Renal cortex interstitium (tissue), 15 donors: ENCODE measurements at places on chromosomes 4 and X. TPM values are rescaled to one million over a fixed set of nuclear protein-coding genes. Genes with fewer than 3 reads are reported as not detected.

DNA sequence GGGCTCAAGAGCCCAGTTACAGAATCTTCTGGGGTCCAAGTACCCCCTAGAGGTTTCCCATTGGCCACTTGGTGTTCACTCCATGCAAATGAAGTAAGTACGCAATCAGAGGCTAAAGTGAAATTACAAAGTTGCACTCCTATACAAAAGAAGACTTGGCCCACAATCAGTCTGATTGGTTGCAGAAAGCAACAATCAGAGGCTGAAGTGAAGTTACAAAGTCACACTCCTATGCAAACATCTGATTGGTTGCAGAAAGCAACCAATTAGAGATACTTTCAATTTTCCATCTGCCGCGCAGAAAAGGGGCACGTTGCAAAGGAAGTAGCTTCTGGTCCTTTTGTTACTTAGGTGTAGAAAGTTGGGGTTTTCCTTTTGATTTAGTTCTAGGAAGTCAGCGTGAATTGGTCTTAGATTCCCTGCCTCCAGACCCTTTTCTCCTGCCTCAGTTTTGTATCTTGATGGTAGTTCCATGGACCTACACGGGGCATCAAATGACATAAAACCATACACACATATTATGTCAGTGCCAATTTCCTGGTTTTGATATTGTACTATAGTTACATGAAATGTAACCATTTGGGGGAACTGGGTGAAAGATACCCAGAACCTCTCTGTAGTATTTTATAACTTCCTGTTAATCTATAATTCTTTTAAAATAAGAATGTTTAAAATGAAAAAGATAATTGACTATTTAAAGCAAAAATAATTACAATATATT lies 12.4 kb upstream of the PIN4 start:
- DNase-seq, result no peak

DNA sequence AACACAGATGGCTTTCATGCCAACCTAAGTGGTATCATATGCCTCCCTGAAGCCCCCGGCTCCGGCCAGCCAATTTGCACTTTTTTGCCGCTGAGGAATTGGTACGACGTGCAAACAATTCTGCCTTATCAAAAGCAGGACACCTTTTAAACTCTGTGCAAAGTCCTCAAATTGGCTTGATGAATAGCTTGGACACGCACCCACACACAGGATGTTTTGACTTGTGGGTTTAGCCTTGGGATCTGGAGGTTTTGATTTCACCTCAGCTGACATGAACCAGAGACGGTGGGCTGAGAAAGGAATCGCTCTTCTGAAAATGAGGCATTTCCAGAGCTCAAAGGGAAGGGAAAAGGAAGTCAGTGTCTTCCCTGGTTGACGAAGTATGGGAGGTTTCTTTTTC lies 110.8 kb upstream of the SHOX start:
- no peak for DNase-seq

GRCh38 chr4:109177096-109177810 lies 125.2 kb downstream of the COL25A1 start:
- no peak for DNase-seq

DNA sequence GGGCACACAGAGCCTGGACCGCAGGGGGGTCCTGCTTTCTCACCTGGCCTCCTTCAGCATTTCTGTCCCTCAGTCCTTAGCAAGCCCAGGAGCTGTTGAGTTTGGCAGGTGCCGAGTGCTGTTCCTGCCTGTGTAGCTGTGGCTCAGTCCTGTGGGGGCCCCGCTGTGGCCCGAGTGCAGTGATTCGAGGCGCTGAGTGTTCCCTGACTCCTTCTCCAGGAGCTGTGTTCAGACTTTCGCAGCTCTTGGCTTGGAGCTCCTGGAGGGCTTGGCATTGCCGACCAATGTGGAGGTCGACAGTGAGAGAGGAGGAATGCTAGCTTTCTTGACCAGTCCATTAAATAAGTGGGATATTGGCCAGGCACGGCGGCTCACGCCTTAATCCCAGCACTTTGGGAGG lies 50.1 kb upstream of the MSANTD1 start:
- DNase-seq, result no peak

DNA sequence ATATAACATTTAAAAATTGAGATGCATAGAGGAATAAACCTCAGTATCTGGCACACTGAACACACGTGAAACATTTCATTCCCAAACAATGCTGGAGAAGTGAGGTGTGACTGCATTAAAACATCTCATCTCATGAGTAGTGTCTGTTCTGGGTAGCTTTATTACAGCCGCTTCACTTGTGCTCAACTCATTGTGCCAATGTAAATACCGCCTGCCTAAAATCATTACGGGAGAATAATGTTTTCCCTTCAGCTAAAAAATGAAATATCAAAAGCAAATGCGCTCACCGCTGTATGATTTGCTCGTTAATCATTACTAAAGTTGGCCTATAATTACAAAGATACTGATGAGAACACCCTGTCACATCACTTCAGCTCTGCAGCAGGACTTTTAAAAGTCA lies 110.2 kb upstream of the PRPS2 start:
- DNase-seq, result no peak

DNA sequence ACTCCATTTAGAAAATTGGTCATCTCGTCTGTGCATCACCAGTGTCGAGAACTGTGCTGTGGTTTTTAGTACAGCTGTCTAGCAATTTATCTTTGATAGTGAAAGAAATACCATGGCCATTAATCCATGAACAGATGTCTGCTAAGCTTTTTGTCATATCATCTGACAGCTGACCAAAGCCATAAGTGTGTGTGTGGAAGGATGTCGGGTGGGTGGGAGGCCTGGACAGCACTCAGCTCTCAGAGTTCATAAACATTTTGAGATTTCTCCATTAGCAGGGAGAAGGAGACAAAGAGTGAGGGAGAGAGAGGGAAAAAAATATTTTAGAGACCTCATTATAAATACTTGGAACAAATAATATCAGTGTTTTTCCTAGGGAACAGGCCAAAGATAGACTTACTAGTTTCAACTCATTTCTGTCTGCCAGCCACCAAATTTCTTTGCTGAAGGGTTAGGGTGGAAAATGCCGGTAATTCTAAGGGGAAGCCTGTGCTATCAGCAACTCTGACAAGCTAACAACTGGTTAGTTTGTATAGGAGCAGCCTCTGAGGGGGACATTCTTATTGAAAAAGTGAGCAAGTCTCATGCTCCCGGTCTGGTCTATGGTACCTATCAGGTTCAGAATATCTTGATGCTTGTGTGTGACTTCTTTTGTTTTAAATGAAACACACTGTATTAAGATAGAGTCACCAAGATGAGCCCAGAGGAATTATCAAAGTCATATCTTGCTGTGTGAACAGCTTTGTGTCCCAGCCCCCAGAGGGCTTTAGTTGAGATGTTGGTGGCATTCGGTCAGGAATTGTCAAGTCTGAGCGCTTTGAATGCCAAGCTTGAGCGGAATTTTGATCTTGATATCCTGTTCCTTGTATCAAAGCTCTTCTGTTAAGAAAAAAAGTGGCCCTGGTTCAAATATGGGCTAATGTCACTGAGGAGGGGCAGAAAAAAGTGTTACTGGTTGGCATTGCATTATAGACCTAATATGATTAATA lies 41.9 kb upstream of the PDLIM3 start:
- DNase-seq, result no peak

DNA sequence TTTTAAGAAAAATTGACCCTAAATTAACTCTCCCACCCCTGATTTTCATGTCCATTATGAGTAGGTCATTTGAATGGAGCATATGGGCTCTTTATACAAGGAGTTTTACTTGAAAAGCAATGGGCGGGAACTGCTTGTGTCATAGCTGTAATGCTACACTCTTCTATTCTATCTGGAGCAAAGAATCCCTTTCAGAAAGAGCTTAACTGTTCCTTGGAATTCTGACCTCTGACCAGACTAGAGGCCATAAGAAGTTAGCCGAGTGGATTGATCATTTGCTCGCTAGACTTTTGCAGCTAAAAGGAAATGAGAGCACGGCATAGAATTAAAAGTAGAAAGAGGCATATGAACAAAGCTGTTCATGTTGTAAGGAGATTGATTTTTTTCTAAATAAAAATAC lies 79.1 kb downstream of the DOCK11 start:
- DNase-seq, result no peak

- no peak for DNase-seq
Observed at GRCh38 chr4:140020457-140021361, 133.3 kb downstream of the MAML3 start.

- no peak for DNase-seq
Observed at GRCh38 chr4:141046255-141046654, 87.0 kb downstream of the RNF150 start.

DNA sequence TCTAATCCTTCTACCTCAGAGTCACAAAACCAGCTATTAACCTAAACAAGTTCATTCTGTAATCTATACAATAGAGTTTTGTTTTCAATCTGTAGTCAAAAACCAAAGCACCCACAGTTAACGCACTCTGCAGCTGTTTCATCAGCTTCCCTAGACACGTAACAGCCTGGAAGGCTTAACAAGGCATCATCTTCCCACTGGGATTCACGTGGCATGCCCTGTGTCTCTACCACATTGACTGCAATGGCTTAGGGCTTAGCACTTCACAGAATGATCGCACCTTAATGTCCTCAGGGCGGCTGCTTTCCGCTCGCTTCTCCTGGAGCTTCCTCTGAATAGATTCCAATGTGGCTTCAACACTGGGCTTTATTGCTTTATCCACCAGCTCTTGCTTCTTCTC lies 49.7 kb upstream of the NAP1L5 start:
- DNase-seq, result no peak

GRCh38 chrX:41381685-41382084 lies 47.7 kb downstream of the DDX3X start:
- DNase-seq, result no peak

- no peak for DNase-seq
Observed at GRCh38 chr4:104826171-104826570, 320.5 kb upstream of the TET2 start.

DNA sequence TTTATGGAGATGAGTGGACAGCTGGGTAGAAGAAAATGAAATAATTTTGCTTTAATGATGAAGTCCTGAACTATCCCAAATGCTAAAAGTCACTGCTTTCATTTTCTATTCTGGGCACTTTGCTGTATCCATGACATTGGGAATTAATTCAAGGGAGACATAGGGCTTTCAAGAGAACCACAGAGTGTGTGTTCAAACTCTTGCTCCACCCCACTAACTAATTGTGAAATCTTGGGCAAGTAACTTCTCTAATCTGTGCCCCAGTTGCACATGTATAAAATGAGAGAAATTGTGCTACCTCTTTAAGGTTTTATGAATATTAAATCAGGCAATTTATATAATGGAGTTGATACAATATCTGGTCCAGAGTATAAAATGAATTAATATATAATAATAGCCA lies 1422.0 kb downstream of the ADGRL3 start:
- no peak for DNase-seq

- peak; percentile 62 for DNase-seq
Observed at GRCh38 chrX:72308566-72309296, 3.0 kb upstream of the CITED1 start.

DNA sequence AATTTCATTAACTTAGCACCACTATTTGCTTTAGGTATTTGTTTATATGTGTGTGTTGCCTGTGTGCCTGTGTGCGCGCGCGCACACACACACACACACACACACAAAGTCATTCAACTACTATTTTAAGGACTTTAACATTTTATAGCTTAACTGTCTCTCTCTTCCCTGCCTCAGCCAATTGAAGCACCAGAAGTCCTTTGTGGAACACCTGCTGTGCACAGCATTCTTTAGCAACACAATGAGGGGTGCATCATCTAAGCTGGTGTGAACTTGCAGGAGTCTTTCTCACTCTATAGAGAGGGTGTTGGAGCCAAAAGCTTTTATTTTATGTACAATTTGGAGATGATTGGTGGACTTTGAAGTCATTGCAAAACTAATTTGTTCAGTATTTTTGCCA lies 31.3 kb downstream of the SLIT2 start:
- no peak for DNase-seq

- DNase-seq, result no peak
Observed at GRCh38 chr4:155768370-155768769, 9.5 kb downstream of the GUCY1B1 start.

- no peak for DNase-seq
Observed at GRCh38 chrX:53257166-53257565, 24.2 kb downstream of the IQSEC2 start.

GRCh38 chr4:88162626-88163025 lies 4.2 kb upstream of the ABCG2 start:
- no peak for DNase-seq

DNA sequence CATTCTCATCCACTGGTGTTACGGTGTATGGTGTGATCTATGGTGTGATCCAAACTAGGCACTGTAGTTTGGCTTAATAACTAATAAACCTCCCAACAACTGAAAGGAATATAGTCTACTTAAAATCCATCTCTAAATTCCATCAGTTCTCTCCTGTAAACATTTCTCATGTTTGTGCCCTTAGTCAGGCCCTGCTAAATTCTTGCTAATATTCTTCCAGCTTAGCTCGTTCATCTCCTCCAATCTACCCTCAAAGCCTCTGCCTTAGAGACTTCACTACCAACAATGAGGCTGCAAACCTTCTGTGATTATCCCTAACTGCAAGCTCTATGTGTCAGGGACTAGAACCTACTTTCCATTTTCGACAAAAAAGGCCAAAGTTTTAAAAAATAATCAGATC lies 28.1 kb downstream of the ZAR1 start:
- no peak for DNase-seq

GRCh38 chr4:10032625-10033024 lies 11.3 kb upstream of the SLC2A9 start:
- no peak for DNase-seq

C4orf51 gene
- polyA plus RNA-seq, result not detected

ARMCX1 gene
- 45.5 TPM for polyA plus RNA-seq

ERAS gene
- 0.16 TPM for polyA plus RNA-seq

DOK7 gene
- 2.2 TPM for polyA plus RNA-seq

BEX4 gene
- polyA plus RNA-seq, result 182 TPM

NEIL3 gene
- 6.0 TPM for polyA plus RNA-seq

RASSF6 gene
- polyA plus RNA-seq, result 9.2 TPM

FAM149A gene
- 42.5 TPM for polyA plus RNA-seq

TEX13D gene
- not detected for polyA plus RNA-seq

SPANXN3 gene
- not detected for polyA plus RNA-seq

TAF7L gene
- polyA plus RNA-seq, result 0.45 TPM

USP17L5 gene
- not detected for polyA plus RNA-seq

AFM gene
- polyA plus RNA-seq, result 13.9 TPM

MAGEA2B gene
- not detected for polyA plus RNA-seq

PRDX4 gene
- polyA plus RNA-seq, result 125 TPM

SLBP gene
- 73.1 TPM for polyA plus RNA-seq

AKAP14 gene
- polyA plus RNA-seq, result 0.24 TPM

NSD2 gene
- polyA plus RNA-seq, result 81.7 TPM
